ENCODE measurements at places on chromosomes 5 and 9.

- no peak for DNase-seq
Observed at GRCh38 chr5:62206150-62206829, 99.7 kb upstream of the KIF2A start.

GRCh38 chr5:102638912-102639652 lies 116.0 kb upstream of the PAM start:
- DNase-seq = no peak

GRCh38 chr9:107243742-107244141 lies 39.3 kb upstream of the RAD23B start:
- DNase-seq = no peak

GRCh38 chr9:114516913-114517312 lies 11.6 kb upstream of the WHRN start:
- DNase-seq = no peak

GRCh38 chr5:139403418-139403786 lies 487 bp downstream of the SPATA24 start:
- no peak for DNase-seq

DNA sequence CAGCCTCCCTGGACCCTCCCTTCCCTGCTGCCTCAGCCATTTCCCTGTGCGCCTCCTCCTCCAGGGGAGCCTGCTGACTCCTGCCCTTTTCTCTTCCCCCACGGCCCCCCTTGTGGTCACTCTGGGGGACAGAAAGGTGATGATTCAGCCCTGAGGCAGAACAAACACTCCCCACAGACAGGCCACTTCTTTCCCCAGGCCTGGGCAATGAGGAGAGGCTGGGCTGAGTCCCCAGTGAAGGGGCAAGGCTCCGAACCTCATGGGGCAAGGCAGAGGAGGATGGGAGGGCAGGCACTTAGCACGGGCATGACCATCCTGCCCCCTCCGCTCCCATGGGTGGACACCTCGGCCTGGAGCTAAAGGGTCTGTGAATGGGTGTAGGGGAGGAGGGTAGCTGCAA lies 21.0 kb downstream of the CSF1R start:
- DNase-seq = no peak

DNA sequence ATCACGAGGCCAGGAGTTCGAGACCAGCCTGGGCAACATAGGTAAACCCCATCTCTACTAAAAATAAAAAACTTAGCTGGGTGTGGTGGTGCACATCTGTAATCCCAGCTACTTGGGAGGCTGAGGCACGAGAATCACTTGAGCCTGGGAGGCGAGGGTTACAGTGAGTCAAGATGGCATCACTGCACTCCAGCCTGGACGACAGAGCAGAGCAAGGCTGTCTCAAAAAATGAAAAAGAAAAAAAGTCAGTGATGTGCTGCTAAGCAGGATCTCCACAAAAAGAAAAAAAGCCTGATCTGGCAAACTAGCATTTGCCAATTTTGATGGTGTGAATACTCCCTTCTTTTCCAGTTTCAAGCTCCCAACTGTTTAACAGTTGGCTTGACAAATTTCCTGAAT lies 21.9 kb downstream of the F2R start:
- no peak for DNase-seq

- peak; percentile 46 for DNase-seq
Observed at GRCh38 chr9:133237035-133237731, 28.1 kb upstream of the OBP2B start.

DNA sequence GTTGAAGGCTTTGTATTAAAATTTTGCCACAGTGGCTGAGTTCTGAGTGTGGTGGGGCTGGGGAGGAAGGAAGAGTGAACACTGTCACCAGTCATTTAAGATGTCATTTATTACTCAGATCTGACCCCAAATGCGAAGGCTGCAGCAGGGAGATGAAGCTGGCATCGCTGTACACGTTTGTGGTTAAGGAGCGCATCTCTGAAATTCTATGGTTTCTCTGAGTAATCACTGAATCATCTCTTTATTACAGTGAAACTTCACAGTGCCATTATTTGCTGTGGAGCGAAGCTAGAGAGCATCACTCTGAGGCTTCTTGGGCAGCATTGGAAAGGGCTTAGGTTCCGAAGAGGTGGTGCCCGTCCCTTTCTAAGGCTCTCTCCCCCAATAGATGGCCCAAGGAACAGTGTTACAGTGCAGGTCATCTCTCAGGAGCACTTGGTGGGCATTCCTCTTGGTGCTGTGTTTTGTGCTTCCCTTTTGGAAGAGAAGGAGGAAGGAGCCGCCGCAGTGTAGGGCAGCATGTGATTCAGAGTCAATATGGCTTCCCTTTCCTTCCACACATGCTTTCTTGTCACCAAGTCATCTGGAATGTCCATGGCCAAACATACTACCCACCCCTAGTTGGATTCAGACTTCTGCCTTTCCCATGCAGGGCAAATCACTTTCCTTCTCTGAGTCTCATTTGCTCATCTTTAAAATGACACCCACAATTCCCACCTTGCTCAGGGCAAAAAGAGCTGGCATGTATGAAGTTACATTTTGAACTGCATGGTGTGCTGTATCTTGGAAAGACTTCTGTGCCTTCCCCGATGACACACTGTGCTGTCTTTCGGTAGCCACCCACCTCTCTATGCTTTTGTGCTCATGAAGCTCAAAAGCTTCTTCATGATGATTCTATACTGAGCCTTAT lies 9.3 kb upstream of the TEX48 start:
- no peak for DNase-seq

DNA sequence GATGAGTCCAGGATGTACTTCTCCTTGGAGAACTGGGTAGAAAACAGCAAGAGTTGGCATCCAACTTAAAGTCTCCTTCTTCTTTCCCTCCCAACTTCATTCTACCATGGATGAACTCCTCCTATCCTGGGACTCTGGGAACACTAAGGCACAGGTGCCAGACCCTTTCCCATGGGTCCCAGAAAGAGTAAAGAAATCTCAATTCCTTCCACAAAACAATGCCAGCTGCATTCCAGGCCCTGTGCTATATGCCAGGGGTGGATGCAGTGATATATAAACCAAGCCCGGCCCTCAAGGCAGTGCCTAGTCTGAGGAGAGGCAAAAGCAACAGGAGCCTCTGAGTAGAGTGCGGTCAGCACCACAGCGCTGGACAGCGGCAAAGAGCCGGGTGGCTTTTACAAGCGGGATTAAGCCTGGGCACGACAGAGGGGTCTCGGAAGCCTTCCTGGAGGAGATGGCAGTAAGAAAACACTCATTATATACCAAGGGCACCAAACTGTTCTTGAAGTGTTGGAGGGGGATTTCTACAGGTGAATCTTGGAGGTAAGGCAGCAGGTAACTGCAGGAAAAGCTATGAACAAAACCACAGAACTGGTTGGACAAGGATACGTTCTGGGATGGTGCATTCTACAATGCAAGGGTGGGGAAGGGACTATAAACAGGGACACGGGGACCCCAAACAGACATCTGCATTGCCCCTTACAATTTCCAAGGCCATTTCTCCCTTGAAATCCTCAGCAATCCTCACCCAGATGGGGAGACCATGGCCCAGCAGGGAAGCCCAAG lies 16.4 kb upstream of the TOR2A start:
- DNase-seq = no peak

- DNase-seq = no peak
Observed at GRCh38 chr5:172853355-172853975, 19.4 kb downstream of the ERGIC1 start.

DNA sequence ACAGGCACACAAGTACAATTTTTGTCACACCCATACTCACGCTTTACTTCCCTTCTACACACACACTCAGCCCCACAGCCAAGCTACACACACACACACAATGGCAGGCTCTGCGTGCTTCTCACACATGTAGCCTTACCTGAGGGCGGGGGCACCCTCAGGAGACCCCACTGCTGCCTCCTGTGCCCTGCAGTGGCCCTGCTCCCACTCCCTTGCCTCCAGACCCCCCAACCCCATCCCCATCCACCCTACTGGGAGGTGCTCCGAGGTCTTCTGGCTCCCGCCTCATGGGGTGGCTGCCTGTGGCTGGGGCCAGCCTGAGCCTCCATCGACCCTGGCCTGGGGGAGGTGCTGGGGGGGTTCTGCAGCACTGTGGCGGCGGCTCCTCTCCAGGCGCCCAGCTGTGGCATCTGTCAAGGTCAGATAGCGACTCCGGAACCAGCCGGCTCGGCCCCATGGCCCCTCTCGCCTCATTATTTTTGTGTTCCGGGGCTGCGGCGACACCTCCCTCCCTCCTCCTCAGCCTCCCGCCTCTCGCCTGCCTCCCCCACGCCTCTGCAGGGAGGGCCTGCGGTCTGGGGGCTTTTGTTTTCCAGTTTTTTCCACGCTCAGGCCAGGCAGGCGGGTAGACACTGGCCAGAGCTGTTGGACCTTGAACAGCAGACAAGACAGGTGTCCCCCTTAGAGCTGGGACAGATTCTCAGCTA lies 21.7 kb downstream of the CXXC5 start:
- DNase-seq = no peak

DNA sequence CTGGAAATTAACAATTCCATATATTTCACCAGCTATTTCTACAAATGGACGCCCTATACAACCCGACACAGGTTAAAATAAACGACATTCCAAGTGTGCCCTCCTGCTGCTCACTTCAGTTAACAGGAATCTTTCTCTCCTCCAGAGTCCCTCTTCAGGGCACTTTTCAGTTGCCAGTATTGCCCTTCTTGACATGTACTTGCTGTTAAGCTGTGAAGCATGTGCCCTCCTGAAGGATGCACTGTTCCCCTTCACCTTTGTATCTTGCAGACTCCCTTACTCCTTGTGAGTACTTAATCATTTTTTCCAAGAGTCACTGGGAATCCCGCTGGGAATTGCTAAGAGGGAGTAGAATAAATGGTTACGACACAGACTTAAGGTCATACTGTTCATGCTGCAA lies 364.1 kb downstream of the CTNND2 start:
- no peak for DNase-seq

DNA sequence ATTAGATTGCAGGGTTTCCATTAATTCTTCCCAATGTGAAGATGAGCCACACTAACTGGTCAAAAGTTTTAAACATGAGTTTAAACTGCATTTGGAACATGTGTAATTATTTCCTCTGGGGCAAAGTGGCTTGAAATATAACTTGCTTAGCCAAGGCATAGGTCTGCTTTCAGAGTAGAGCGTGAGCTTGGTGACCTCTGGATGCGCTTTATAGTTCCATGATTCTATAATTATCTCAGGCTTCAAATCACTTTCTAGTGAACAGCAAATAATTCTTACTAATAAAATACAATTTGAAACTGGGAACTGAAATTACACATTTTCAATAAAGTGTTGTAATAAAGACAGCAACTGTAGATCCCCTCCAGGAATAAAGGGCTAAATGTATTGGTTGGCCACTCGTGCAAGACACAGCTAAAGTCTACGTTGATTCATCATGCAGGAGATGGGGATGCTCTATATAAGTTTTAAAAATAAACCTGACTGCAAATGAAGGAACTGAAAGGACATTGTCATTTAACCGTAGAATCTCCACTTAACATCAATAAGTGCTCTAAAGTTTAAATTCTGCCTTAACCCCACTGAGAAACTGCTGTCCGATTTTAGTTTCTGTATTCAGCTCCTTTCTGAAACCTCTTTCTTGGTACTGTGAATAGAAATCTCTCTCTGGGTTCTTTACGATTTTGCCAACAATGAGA lies 460.0 kb downstream of the PSAT1 start:
- no peak for DNase-seq

- DNase-seq = no peak
Observed at GRCh38 chr9:114015607-114016006, 62.5 kb downstream of the AMBP start.

DNA sequence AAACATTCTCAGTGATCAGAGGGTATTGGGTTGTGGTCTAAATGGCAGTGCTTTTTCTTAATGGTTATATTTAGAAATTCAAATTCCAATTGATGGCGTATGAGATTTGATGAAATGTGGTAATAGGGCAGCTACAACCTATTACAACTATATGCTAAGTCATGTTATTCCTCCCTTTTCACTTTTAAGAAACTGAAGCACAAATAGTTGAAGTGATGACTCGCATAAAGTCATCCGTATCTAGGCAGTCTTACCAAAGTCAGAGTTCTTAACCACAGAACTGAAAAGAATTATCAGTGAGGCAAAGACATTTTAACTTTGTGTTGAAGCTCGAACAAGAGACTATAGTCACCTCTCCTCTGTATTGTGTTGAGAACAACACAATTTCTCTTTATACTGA lies 28.2 kb downstream of the C9orf152 start:
- DNase-seq = no peak

GRCh38 chr5:65077653-65078052 lies 308.9 kb downstream of the CWC27 start:
- no peak for DNase-seq

DNA sequence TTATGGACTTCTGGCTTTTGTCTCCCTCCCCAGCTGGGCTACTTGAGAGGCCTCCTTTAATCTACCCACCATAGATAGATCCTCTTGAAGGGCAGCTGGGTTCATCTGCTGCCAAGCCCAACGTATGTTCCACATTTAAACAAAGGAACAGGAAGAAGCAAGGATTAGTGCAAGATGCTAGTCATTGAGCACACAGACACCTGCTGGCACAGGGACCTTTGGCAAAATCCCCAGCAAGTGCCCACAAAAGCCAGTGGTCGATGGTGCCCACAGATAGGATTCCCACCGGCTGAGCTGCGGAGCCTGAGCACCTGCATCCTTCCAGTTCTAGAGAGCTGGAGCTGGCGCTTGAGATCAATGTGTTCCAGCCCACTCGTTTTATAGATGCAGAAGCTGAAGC lies 57.7 kb upstream of the SHB start:
- DNase-seq = no peak

GRCh38 chr5:145969714-145970092 lies 33.3 kb downstream of the SH3RF2 start:
- DNase-seq = no peak

DNA sequence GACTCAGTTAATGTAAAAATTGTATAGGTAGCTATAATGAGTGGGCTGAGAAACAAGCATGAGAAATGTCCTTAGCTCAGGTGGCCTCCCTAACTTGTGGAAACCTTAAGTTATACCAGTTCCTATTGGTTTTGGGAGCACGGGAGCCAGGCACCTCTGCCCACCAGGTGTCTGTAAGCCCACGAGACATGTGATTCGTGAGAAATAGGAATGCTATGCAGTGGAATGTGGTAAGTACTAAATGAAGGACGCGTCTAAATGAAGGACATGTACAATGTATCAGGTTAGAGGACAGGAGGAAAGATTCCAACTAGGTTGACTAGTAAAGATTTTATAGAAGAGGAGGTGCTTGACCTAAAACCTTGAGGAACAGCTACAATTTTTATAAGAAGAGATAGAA lies 46.0 kb upstream of the F2RL2 start:
- DNase-seq = no peak

- DNase-seq = no peak
Observed at GRCh38 chr9:113246928-113247327, 25.6 kb downstream of the SLC31A1 start.

GRCh38 chr5:91332267-91333045 lies 50.7 kb downstream of the ARRDC3 start:
- no peak for DNase-seq
